CD4-positive, CD25-positive, alpha-beta regulatory T cell (primary cell): ENCODE measurements at places on chromosomes 4 and X. TPM values are rescaled to one million over a fixed set of nuclear protein-coding genes. Genes with fewer than 3 reads are reported as not detected.

CCDC120 gene
- 10.2 TPM for total RNA-seq

DNA sequence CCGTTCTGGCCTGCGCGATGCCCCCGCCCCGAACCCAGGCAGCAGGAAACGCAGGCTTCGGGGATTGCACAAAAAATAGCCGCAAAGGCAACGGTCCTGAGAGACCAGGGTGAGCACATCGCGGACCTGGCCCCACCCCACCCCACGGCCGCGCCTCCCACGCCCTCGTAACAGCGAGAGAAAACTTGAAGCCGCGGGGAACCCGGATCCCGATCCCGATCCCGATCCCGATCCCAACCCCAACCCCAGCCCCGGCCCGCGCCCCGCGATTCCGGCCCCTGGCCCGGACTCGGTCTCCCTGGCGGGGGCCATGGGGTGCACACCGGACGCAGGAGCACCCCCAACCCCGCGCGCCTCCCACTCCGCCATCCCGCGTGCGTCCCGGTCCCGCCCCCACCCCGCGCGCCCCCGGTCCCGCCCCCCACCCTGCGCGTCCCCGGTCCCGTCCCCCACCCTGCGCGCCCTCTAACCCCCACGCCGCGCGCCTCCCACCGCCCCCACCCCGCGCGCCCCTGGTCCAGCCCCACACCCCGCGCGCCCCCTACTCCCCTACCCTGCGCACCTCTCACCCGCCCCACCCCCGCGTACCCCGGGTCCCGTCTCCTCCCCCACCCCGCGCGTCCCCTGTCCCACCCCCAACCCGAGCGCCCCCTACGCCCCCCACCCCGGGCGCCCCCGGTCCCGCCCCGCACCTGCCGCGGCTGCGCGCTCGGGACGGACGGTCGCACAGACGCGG, 29.0 kb downstream of the NOP14 start:
- no peaks in the 10 kb centered on the region for H3K27me3 ChIP-seq
- peaks cover 56% of the 10 kb centered on the region for H3K4me1 ChIP-seq
- H3K27ac ChIP-seq: peak overlapping the region; percentile 89
- DNase-seq: peak; percentile 50
- H3K4me3 ChIP-seq: no peak overlapping the region

- no peaks in the 10 kb centered on the region for H3K27me3 ChIP-seq
- H3K36me3 ChIP-seq: no peaks in the 10 kb centered on the region
- H3K4me1 ChIP-seq: no peaks in the 10 kb centered on the region
- DNase-seq: no peak
- H3K4me3 ChIP-seq: no peak overlapping the region
- H3K27ac ChIP-seq: no peak overlapping the region
Measured at GRCh38 chr4:22162454-22162853, 213.9 kb upstream of the KCNIP4 start.

DNA sequence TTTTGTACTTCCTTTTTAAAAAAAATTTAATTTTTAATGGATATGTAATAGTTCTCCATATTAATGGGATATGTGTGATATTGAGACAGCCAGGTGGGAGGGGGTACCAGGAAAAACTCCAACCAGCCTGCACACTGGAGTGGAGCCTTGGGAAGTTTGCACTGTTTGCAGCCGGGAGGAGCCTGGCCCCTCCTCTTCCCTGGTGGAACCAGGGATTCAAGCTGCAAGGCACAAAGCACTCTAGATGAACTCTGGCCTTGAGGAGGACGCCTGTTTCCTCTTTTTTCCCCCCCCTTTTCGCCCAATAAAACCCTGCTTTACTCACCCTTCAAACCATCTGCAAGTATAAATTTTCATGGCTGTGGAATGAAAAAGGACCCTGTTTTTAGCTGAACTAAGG, 48.2 kb upstream of the GC start:
- H3K36me3 ChIP-seq: no peaks in the 10 kb centered on the region
- H3K4me1 ChIP-seq: no peaks in the 10 kb centered on the region
- no peak for DNase-seq

DNA sequence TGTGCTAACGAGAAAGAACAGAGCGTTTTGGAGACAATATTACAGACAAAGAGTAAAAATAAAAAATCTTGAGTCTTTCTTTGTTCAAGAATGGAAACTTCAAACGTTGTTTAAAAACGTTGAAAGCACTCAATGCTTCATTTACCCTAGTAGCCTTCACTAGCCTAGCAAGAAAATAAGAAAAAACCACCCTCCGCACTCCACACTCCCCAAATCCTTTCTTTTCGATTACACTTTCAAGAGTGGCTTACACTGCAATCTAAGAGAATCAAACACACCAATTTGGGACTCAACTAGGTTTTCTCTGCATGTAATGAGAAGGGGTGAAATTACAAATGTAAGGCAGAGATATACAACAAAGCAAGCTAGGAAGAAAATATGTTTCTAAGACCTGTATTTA, 4.7 kb downstream of the TMSB4X start:
- H3K36me3 ChIP-seq: peaks cover 16% of the 10 kb centered on the region
- H3K4me3 ChIP-seq: peak overlapping the region; percentile 98
- H3K27ac ChIP-seq: peak overlapping the region; percentile 85
- no peaks in the 10 kb centered on the region for H3K27me3 ChIP-seq

DNA sequence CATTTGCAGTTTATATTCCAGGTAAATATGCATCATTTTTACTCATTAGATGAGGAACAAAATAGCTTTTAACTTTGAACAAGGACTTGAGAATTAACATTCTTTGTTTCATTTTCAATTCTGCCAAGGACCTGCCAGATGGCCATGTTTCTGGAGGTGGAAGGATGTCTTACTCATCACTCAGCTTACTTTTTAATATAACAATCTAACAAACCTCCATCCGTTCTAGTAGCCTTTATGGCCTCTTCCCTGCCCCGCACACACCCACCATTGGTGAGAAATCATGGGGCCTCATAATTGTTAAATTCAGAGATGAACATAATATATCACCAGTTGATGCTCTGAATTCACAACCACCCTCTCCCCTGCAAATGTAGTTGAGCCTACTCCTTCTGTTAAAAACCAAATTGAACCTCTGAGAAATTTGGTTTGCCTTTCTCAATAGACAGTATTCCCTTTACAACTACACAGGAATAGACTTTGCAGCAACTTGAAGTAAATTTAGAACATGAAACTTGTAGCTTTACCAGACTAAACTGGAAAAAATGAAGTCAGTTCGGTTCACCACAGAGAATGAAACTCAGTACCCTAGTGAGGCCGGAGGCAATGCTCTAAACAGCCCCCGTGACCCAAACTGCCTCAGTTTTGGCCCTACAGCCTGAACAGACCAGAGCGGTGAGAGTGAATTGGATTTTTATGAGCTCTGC, 50.1 kb upstream of the ACSL4 start:
- no peaks in the 10 kb centered on the region for H3K36me3 ChIP-seq
- peak overlapping the region; percentile 52 for H3K27ac ChIP-seq
- peak overlapping the region; percentile 68 for H3K4me3 ChIP-seq

GRCh38 chr4:53477636-53478035, 100.2 kb downstream of the FIP1L1 start:
- no peak overlapping the region for H3K27ac ChIP-seq
- H3K4me3 ChIP-seq: no peak overlapping the region
- H3K27me3 ChIP-seq: peaks cover 4% of the 10 kb centered on the region
- H3K36me3 ChIP-seq: no peaks in the 10 kb centered on the region
- no peak for DNase-seq
- no peaks in the 10 kb centered on the region for H3K4me1 ChIP-seq

DNA sequence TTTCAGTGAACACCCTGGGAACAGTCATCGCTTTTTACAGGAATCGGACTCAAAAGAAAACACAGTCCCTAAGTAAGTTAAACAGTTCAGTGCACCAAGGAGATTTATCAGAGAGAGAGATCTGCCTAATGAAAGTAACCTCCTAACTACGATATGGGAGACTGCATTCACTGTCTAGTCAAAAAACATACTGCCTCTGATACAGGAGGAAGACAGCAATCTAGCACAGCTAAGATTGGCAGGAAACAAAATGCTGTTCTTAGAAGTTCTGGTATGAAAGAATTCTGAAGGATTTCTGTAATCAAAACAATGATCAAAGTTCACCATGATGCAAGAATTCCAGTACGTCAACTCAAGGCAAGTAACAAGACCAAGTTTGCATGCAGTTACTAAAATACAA, 92.8 kb downstream of the MAML3 start:
- H3K4me1 ChIP-seq: no peaks in the 10 kb centered on the region
- peaks cover 11% of the 10 kb centered on the region for H3K27me3 ChIP-seq
- no peak overlapping the region for H3K4me3 ChIP-seq
- no peak overlapping the region for H3K27ac ChIP-seq

DNA sequence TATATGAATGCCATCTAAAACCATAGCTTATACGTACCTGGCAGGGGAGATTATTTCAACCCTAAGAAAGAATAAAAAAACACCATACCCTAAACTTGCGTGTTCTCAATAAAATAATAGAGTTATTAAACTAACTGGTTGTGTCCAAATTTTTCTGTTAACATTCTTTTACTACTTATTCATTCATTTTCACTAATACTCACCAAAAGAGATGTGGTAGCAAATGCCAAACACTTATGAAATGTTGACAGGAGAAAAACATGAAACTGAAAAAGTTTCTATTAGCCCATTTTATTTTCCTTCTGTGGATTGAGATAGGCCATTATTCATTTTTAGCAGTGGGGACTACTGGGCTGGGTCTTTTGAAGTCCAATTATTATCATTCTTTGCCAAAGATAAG, 102.0 kb downstream of the TSPAN5 start:
- no peak for DNase-seq
- H3K27me3 ChIP-seq: no peaks in the 10 kb centered on the region
- no peaks in the 10 kb centered on the region for H3K36me3 ChIP-seq
- H3K4me3 ChIP-seq: no peak overlapping the region

DNA sequence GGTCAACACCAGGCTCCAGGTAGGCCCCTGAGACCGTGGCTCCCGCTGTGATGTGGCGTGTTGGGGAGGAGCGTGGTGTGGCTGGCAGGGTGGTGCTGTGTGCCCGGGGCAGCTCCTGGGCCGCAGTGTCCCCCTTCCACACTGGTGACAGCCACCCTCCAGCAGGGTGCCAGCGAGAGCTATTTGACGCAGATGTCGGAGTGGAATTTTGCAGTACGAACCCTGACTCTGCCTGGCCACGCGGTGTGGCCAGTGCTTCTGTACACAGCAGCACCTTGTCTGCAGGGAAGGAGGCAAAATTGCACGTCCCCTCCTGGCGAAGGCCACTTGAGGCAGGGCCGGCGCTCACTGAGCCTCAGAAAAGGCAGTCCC, 53.2 kb downstream of the CPZ start:
- no peaks in the 10 kb centered on the region for H3K36me3 ChIP-seq
- DNase-seq: no peak
- H3K4me1 ChIP-seq: no peaks in the 10 kb centered on the region
- no peak overlapping the region for H3K27ac ChIP-seq
- H3K4me3 ChIP-seq: no peak overlapping the region
